GM10248 (cell line): ENCODE measurements at places on chromosomes 5 and 9.

DNA sequence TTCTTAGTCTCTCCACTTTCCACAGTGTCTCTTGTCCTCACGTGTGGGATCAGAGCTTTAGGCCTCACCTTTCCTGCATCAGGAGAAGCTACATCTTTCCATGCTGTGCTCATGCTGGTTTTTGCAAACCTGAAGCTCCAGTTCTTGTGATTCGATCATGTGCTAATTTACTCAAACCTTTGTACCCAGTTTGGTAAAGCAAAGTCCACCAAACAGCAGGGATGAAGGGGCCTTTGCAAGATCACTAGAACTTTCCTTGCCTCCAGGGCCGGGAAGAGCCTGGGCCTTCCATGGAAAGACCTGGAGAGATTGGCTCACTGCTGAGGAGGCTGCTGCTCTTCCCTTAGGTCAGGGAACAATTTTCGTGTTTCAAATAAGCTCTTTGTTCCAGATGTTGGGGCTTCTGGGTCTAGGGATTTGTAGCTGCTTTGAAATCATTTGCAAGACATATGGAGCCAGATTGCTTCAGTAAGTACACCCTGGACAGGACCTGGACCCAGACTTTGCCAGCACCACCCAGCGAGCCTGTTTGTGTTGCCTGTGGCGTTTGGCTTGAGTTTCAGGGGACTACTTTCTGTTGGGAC, 18.7 kb upstream of the SPATA31E1 start:
- no peak for DNase-seq

DNA sequence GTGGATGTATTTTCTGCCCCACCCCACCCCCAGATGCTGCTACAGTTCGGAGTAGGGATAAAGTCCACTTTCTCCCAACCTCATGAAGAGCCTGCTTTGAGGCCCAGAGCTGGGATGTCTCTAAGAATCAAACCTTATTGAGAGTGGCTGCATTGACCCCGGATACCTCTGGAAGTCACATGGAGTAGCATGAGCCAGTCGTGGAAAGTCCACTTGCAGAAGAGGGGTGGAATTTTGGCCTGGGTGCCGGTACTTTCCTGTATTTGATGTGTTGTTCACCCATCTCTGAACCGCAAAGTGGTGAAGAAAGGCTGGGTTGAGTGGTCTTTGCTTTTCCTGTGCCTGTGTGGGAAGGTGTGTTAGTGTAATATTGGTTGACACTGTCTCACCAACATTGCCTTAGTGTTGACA, 3.7 kb downstream of the OTULIN start:
- DNase-seq, result no peak

GRCh38 chr9:109134167-109134578, 14.4 kb upstream of the TMEM245 start:
- no peak for DNase-seq

GRCh38 chr9:83065233-83065632, 2.3 kb upstream of the RASEF start:
- DNase-seq, result no peak

- DNase-seq, result no peak
Observed at GRCh38 chr5:79285833-79286232, 49.9 kb downstream of the JMY start.

GRCh38 chr5:36522746-36523065, 83.7 kb upstream of the SLC1A3 start:
- no peak for DNase-seq

GRCh38 chr5:176736301-176736930, 73.9 kb upstream of the UNC5A start:
- DNase-seq, result no peak

- no peak for DNase-seq
Observed at GRCh38 chr5:9140202-9140601, 405.7 kb downstream of the SEMA5A start.

GRCh38 chr9:135885100-135885853, 22.1 kb downstream of the CAMSAP1 start:
- no peak for DNase-seq

- DNase-seq, result no peak
Observed at GRCh38 chr5:149790276-149790675, 60.2 kb downstream of the PPARGC1B start.

DNA sequence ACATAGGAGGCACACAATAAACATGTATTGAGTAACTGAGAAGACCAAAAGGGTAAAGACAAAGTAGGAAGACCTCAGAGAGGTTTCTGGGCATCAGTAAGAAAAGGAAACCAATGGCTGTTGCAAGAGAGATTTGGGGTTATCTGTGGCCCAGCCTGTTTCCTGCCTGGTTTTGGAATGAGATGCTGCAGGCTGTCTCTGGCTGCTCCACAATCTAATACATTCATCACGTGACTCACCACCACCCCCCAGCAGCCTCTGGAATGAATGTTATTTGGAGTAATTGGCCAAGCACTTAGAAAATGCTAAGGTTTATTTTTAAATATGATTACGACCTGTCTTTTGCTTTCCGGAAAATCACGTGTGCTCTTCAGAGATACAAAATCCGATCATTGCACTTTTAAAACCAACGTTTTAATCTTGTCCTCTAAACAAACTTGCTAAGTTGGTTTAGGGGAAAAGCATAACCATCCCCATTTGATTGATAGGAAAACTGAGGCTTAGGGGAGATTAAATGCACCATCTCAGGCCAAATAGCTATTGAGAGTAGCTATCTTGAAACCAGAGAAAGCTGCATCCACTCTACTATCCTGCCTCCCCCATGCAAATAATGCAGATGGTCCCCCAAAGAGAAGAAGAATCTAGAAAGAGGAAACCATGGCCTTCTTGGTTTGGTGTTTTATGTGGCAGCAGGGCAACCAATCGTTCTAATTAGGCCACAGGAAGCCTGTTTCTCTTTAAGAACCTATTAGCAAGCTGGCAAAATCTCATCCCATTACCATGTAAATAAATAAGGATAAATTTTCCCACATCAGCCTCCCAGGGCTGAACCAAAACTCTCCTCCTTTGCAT, 151.8 kb upstream of the ADRA1B start:
- no peak for DNase-seq

- DNase-seq, result no peak
Observed at GRCh38 chr9:14081745-14082144, 232.2 kb downstream of the NFIB start.

- no peak for DNase-seq
Observed at GRCh38 chr5:88647901-88648300, 235.1 kb downstream of the MEF2C start.

DNA sequence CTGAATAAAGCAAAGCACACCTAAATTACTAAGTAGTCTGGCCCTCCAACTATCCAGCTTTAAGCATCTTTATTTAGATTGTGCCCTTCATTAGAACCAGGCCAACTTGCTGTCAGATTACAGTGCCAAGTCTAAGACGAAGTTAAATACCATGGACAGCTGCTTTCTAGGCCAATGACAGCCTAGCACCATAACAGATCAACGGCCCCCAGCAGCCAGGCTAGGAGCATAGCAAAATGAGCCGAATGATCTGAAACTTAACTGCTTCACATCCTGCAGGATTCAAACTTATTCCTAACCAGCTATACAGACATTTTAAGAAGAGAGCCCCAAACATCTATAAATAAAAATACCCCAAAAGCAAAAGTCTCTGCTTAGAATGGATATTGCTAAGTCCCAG, 6.8 kb downstream of the SLC24A2 start:
- DNase-seq, result no peak

GRCh38 chr9:134698587-134699342, 57.2 kb downstream of the COL5A1 start:
- DNase-seq, result peak; percentile 86

- DNase-seq, result no peak
Observed at GRCh38 chr5:124844371-124844920, 98.0 kb upstream of the ZNF608 start.
